ENCODE measurements at places on chromosomes 7 and 10. TPM values are rescaled to one million over a fixed set of nuclear protein-coding genes. Genes with fewer than 3 reads are reported as not detected.

GRCh38 chr10:47209466-47209865, 90.5 kb upstream of the GDF10 start:
- H3K4me1 ChIP-seq, result no peaks in the 10 kb centered on the region
- H3K27ac ChIP-seq, result no peak overlapping the region
- no peaks in the 10 kb centered on the region for H3K36me3 ChIP-seq
- DNase-seq, result no peak

DNA sequence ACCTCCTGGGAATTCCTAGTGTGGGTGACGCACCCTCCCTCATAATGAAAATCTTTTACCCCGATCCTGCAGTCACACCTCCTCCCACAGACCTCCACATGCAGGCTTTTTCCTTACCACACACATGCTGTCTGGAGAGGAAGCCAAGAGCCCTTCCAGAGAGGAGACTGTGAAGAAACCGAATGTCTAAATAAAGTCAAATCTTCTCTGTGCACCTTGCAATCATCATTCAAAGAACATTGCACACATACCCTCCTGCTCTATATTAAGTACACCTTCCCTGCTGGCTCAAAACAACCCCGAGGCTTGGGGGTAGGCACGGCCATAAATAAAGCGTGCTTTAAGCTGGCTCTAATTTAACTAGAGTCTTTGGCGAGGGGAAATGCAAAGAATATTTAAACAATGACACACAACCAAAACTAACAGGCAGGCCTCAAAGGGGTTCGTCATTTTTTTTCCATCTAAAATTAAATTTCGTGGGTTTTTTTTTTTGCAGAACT, 34.9 kb downstream of the CALML3 start:
- H3K27ac ChIP-seq, result no peak overlapping the region
- no peaks in the 10 kb centered on the region for H3K27me3 ChIP-seq
- H3K4me1 ChIP-seq, result peaks cover 53% of the 10 kb centered on the region
- no peaks in the 10 kb centered on the region for H3K36me3 ChIP-seq
- no peak overlapping the region for H3K4me3 ChIP-seq

GRCh38 chr10:92150823-92151222, 140.1 kb downstream of the CPEB3 start:
- no peak overlapping the region for H3K4me3 ChIP-seq
- H3K27me3 ChIP-seq, result no peaks in the 10 kb centered on the region
- no peak for DNase-seq
- no peak overlapping the region for H3K27ac ChIP-seq

DNA sequence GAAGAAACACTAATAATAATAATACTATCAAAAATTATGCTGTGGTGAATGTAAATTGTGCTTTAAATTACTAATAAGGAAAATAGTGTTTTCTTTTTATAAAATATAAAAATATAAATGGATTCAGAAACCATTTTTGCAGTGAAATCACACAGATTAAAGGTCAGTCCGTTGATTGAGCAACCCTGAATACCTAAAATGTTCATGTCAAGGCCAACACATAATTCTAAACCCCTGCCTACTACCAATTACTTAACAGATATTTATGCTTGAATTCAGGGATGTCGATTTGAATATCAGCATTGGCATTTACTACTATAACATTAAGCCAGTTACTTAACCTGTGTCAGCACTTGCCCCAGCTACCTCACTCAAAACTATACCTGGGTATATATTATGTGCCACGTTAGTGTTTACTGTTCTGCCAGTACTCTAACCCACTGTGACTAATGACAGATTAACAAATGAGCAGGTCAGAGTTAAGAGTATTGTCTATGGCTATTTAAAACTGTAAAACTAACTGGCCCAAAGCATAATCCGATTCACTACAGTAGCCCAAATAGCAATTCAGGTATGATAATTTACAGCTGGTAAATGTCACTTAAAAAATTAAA, 165.0 kb downstream of the KMT2E start:
- peaks cover 16% of the 10 kb centered on the region for H3K4me1 ChIP-seq
- no peak overlapping the region for H3K4me3 ChIP-seq
- H3K27me3 ChIP-seq, result no peaks in the 10 kb centered on the region
- H3K27ac ChIP-seq, result no peak overlapping the region

DNA sequence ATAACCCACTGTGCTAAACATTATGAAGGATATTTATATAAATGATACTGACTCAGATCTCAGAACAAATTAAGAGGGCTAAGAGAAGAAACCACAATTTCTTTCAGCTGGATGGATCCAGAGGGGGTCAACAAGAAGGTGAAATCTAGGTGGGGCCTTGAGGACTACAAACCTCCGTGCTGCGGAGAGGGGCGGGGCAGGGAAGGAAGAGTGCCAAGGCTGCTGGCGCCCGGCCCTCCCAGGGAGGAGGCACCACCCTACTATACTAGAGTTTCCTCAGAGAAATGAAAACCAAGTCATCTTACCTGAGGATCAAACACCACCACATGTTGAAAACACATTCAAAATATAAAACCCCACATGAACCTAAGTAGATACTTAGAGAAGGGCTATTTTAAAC, 29.3 kb upstream of the CRYGN start:
- H3K4me1 ChIP-seq, result peaks cover 7% of the 10 kb centered on the region
- H3K4me3 ChIP-seq, result no peak overlapping the region
- no peak overlapping the region for H3K27ac ChIP-seq

Gene CACNA2D1
- total RNA-seq, result 40.9 TPM
